ENCODE measurements at places on chromosomes 4 and X. TPM values are rescaled to one million over a fixed set of nuclear protein-coding genes. Genes with fewer than 3 reads are reported as not detected.

DNA sequence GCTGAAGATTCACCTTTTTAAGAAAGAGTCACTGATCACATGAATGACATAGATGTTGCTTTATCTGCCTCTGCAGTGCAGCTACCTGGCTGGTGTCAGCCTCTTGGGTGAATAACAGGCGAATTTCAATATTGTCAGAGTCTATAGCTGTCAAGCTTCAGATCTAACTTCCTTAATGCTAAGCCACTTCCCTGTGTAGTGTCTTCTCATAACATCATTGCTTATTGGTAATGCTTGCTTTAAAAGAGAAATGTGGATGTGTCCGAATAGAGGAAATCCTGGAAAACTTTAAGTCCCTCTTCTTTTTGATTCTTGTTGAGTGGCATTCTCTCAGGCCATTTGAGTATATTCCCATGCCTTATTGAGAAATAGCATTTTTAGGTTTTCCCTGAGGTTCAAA lies 7.3 kb upstream of the IGFBP7 start:
- DNase-seq, result no peak

DNA sequence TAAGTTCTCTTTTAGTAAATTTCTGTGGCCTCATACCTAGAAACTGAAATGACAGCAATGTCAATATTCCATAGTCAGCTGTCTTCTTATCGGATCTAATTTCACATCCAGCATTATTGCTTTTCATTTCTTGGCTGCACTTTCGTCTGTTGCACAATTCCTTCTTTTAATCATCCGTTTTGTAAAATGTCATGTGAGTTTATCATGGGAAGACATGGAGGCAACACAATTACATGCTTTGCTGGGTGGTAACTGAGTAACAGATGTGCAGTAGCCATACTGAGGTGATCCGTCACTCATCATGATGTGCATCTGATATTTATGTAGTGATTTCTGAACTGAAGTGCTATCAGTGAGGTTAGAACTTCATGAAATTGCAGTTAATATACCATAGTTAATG lies 68.3 kb upstream of the SLC7A11 start:
- DNase-seq, result no peak

DNA sequence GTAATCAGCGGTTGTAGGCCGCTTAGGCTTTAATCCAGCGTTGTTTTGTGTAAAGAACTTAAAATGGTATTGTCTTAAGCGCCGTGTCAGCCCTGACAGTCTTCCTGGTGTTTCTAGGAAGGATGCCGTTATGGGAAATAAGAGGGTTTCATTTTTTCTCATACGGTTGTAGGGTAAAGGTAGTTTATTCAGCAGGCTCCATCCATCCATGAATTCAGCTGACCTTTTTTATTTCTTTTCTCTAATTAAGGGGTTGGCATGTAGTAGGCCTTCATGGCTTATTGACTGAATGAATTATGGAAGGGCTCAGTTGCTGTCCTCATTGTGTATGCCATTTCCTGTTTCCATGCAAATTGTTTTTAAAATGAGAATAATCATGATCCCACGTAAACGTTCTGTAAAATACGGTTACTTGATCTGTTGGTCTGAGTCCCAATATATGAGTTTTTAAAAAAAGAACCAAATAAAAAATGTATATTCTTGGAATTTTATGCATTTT lies 693 bp downstream of the OCIAD1 start:
- DNase-seq, result no peak

DNA sequence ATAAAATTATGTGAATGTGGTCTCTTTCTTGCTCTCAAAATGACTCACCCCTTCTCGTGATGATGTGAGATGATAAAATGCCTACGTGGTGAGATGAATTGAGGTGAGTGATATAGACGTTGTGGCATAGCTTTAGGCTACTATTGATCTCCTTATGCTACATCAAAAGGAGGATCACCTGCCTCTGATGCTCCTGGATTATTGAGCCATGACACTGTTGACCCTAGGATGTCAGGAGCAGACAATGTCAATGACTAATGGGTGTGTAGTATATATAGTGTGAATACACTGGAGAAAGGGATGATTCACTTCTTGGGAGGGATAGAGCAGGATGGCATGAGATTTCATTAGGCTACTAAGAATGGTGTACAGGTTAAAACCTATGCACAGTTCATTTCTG lies 210.7 kb upstream of the PRPS2 start:
- no peak for DNase-seq

DNA sequence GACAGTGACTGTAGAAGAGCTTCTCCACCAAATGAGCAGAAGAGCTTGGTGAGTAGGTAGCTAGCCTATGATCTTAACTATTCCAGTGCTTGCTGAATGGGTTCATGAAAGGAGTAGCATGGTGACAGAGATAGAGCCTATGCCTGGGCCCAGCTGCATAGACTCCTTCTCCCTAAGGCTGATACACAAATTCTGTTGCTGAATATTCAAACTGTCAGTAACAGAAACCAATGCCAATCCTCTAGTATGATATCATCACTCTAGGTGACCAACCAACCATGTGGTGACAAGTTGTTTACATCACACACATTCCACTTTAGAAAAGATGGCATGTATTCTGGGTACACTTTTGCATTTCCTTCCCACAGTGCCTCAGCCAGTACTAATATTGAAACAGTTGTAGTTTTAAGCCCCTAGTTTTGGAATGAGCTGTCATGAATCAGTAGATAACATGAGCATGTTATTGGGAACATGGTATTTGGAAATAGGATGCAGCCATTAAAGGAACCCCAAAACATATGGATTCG lies 103.4 kb upstream of the GRXCR1 start:
- DNase-seq, result no peak

DNA sequence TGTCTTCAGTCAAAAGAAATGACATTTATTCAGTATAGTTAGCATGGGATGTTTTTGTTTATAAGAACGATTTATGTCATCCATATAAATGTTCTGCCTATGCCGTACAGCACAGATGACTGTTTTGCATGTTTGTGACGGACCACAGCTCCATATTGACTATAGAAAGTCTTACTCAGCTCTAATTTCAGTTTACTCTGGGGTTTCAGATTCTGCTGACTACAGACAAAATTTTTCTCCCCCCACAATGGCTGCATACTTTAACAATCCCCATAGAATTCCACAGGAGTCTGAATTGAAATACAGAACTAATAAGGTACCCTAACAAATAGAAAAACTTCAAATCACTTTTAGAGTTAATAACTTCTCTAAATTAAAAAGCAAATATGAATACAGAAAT lies 191.0 kb downstream of the SCFD2 start:
- DNase-seq, result no peak

- no peak for DNase-seq
These were observed 54.5 kb downstream of the TSPAN5 start for GRCh38 chr4:98603683-98604521.

GRCh38 chrX:95071052-95071451 lies 1397.0 kb downstream of the FAM133A start:
- no peak for DNase-seq

The MAGEE1 gene
- 5.9 TPM for polyA plus RNA-seq

The CFAP299 gene
- polyA plus RNA-seq, result 0.42 TPM

Data from left renal cortex interstitium (tissue), 4 donors.